ENCODE measurements at places on chromosomes 11 and 22.

GRCh38 chr22:39907047-39907446 is 6.2 kb downstream of the GRAP2 start:
- no peak for DNase-seq

DNA sequence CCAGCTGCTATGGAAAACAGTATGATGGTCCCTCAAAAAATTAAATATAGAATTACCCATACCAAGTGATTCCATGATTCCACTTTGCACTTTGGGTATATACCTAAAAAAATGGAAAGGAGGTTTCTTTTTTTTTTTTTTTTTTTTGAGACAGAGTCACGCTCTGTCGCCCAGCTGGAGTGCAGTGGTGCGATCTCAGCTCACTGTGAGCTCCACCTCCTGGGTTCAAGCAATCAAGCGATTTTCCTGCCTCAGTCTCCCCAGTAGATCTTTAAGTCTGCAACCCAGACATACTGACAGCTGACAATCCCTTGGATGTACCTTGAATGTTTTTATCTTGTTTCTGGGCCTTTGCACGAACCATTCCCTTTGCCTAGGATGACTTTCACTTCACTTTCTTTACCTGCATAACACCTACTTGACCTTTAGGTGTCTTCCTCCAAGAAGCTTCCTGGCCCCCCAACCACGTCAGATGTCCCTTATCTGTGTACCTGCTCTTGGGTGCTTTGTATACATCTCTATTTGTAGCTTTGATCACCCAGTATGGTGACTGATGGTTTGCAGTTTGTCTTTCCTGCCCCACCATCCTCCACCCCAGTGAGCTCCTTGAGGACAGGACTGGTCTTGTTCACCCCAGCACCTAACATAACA is 11.6 kb downstream of the UCP3 start:
- DNase-seq, result no peak

GRCh38 chr11:33402066-33402465 is 144.9 kb downstream of the HIPK3 start:
- peak; percentile 18 for DNase-seq

- DNase-seq, result no peak
These were observed 17.9 kb downstream of the RTN3 start for GRCh38 chr11:63698976-63699733.

DNA sequence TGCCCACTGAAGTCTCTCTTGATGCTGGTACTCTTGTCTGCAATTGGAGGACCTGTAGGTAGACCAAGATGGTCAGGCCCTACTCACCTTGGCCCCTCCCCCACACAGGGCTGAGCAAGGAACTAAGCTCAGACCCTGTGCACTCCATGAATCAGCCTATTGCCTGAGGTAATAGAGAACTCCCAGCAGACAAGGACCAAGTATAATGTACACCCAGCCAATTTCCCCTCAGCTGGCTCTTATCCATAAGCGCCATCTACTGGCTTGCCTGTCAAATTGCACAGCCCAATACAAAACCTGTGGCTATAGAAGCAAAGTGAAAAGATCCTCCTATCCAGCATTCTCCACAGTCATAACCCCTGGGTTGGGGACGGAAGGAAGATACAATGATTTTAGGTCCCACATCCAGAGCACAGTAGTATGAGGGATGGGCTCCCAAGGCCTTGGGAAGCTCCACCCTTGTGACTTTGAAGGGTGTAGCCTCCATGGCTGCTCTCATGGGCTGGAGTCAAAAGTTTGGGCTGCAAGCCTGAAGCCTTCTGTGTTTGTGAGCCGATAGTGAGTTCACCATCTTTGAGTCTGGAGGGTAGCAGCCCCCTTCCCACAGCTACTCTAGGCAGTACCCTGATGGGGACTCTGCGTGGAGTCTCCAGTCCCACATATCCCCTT is 56.0 kb downstream of the GLYATL2 start:
- DNase-seq, result peak; percentile 20

DNA sequence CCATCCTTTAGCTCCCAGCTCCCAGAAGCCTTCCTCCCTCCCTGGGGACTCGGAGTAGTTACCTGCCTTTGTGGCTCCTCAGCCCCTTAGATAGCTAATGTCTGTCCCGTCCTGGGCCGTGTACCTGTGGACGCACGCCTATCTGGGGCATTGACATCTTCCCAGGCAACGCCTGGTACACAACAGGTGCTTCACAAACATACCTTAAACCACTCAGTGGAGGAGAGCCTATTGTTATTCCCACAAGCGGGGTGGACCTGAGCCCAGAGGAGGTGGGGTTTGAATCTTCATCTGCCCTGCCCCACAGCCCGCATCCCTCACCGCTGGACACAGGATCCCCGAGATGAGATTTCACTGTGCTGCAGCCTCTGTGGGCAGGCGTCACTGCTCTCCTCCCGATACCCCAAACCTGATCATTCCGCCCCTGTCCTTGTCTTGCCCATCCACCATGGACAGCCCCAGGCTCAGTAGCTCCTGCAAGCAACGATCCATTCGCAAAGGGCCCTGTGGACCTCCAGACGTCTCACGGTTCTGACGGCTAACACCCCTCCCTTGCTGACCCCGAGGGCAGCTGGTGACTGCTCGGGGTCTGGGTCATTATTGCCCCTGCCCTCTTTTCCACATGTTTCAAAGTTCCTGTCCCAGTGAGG is 73.8 kb upstream of the SHISAL1 start:
- DNase-seq, result no peak

DNA sequence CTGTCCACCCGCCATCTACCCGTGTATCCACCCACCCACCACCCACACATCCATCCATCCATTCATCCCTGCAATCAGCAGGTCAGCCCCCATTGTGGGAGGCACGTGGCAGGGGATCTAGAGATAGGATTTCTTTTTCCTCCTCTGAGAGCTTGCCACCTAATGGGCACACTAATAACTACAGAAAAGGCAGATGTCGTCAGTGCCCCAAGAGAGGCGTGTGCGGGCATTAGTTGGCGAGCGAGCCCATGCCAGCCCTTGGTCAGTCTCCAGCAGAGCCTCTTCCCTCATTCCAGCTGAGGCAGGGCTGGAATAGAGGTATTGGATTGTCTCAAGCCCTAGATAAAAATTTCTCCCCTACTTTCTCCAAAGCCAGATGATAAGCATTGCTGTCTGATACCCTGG is 9.7 kb downstream of the USP2 start:
- DNase-seq, result no peak

DNA sequence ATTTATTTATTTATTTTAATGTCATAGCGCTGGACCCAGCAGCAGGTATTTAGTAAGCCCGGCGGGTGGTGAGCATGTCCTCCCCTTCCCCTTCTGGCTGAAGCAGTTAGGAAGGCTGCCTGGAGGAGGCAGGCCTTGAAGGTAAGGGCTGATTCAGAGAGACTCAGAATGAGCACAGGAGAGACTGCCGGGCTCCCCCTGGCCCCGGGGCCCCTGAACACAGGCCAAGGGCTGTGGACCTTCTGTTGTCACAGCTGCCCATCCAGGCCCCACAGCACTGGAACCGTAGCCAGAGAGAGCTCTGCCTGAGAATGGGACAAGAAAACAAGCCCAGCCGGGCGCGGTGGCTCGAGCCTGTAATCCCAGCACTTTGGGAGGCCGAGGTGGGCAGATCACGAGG is 52.8 kb downstream of the KCNJ4 start:
- DNase-seq, result no peak

- no peak for DNase-seq
These were observed 12.4 kb downstream of the P4HA3 start for GRCh38 chr11:74299015-74299414.

- DNase-seq, result no peak
These were observed 81.7 kb upstream of the NECTIN1 start for GRCh38 chr11:119810478-119811232.

- DNase-seq, result no peak
These were observed 140.8 kb downstream of the CCDC81 start for GRCh38 chr11:86515297-86516094.

GRCh38 chr11:69958308-69958707 is 119.8 kb upstream of the ANO1 start:
- no peak for DNase-seq

DNA sequence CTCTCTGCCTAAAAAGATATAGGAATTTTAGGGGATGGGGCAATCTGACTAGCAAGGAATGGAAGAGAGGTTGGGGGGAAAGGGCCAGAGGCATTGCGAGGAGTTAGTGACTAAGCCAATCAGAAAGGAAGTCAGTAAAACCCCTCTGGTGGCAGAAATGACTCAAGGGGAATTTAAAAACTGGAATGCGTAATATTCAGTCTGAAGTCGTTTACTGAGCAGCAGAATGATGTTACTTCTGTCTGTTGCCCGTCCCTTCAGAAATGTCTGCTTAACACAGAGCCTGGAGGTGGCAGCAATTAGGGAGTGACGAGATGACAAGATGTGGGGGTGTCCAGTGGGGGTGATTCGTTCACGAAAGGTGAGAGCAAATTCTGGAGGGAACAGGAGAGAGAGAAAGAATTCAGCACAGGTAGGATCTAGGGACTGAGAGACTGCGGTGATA is 107.7 kb upstream of the CLMP start:
- DNase-seq, result no peak

GRCh38 chr11:117822074-117823033 is 2.2 kb downstream of the FXYD2 start:
- DNase-seq, result no peak

DNA sequence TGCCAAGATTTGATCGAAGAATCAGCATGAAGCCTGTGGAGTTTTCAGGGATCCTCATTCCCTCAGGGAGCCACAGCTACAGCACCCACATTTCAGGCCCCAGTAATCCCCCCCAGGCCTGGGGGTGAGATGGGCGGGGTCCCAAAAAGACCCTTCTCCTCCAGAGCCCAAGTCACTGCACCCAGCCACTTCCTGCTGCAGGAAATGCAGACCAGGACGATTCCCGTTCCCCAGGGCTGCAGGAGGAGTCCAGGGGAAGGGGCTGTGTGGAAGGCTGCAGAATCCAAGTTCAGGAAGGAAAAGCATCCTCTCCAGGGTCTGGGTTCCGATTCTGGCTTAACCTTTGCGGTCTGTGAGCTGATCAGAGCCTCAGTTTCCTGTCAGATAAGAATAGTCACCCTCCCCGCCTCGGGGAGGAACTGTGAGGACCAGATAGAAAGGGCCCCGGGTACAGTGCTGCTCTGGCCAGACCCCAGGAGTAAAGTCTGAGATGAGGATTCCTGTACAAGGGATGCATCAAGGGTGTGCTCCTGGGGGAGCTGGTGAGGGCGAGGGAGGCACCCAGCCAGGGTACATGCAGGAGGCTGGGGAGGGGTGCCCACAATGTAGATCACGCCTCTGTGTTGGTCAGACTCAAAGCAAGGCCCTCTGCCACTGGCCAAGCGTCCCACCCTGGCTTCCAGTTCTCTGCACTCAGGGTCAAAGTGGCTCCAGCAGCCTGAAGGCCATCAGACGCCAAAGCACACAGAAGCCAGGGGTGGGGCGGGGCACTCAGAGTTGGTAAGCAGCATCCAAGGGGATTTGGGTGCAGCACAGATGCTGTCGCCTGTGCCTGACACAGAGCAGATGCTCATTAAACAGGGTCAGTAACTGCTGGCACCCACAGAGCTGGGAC is 30.1 kb upstream of the TP53I11 start:
- no peak for DNase-seq

Data from NCI-H2107 (cell line).